Nephron progenitor cell (in vitro differentiated cells): ENCODE measurements at places on chromosomes 1 and 21.

GRCh38 chr1:15352128-15352957 lies 57.3 kb upstream of the EFHD2 start:
- DNase-seq = no peak

GRCh38 chr1:25549273-25550154 lies 6.1 kb downstream of the LDLRAP1 start:
- no peak for DNase-seq

DNA sequence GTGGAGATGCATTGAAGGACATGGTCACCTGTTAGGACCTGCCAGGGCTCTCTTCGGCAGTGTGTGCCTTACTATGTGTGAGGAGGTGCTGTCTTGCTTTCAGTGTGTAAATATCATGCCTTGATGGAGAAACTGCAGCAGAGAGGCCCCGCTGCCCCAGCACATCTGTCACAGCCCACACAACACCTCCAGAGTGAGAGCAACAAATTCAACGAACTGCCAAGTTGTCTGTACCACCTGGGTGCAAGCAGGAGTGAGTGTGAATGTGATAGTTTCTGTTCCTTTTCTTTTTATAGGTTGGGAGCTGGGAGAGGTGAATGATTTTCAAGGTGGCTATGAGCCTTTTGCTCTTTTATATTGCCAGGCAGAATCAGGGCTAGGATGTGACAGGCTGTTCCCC lies 114.6 kb upstream of the KIAA0040 start:
- no peak for DNase-seq

GRCh38 chr1:161973924-161974845 lies 49.5 kb downstream of the OLFML2B start:
- no peak for DNase-seq

DNA sequence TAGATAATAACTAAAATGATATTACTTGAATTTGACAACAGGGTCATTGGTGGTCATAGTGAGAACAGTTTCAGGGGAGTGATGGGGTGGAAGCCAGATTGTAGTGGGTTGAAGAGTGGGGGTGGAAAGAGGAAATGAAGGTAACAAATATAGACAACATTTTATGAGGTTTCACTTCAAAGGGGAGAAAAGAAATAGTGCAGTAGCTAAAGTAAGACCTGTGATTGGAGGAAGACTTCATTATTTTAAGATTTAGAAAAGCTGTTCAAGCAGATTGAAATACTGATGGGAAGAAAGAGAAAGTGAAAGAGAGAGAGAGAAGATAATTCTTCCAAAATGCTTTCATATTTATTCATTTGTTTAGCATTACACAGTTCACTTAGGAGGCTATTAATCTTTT lies 52.0 kb upstream of the KCNA3 start:
- no peak for DNase-seq

DNA sequence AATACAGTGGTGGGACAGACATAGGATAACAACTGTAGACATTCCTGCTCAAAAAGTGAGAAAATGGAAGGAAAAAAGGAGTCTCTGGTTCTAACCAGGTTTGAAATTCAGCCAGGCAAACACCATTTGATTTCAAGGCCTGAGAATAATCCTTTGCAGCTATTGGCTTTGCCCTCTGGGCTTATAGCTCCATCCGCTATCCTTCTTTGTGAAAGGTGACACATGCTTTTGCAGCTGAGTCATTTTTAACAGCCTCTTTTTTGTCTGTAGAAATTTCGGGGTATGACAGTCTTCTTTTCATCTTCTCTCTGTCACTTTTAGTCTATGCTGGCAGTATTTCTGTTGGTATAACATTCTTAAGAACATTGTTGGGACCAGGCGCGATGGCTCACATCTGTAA lies 16.2 kb downstream of the SDHC start:
- no peak for DNase-seq

DNA sequence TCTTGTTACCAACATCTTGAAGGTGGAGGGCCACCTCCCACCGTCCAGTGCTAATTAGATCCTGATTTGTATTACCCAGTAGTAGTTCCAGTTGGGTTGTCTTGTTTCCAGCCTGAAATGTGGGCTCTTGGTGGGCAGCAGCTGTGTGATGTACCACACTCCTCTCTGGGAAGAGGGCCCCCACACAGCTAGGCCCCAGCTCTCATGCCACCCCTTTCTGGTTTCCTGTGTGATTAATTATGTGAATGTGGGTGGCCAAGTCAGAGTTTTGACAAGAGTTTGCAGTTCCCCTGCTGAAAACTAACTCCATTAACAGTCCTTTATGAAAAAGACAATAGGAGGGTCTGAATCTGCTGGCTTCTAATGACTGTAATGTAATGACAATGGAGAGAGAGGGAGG lies 3.8 kb downstream of the HMGB4 start:
- no peak for DNase-seq

DNA sequence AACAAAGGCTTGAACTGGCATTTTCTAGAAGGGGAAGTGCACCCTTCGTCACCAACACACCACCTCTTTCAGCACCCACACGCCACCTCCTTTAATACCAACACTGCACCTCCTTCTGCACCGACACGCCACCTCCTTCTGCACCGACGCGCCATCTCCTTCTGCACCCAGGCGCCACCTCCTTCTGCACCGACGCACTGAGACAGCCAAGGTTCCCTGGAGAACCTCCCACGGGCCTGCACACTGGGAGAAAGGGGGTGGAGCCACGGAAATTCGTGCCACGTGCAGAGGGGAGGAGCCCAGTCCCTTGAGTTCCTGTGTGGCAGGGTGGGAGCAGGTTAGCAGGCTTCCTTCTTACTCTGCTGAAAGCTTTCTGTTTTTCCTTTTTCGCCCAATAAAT lies 327.9 kb upstream of the C1orf174 start:
- no peak for DNase-seq

DNA sequence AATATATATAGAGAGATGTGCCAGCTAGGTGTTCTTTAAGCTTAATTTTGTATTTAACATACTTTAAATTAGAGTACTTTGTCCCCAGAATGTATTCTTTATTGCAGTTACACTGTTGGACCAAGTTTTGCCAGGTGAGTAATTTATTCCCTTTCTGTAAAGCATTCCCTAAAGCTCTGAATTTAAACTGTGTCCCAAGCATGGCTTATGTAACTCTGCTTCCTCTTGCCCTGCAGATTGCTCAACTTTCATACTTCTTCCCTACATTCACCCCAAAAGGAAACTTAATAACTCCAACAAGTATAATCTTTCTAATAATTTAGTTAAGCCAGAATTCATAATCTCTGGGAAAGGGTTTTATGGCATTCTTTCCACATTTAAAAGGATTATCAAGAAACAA lies 5.6 kb downstream of the LYPLAL1 start:
- no peak for DNase-seq

DNA sequence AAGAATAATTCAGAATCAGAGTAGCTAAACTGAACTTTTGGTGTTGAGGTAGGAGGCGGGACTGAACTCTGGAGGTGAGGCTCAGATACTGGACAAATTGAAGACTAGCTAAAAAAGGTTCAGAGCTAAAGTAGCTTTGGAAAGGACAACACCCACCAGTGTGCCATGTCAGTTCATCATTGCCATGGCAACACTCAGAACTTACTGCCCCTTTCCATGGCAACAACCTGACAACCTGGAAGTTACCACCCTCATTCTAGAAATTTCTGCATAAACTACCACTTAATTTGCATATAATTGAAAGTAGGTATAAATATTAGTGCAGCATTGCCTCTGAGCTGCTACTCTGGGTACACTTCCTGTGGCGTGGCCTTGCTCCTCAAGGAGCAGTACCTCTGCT lies 30.3 kb upstream of the POGK start:
- no peak for DNase-seq

DNA sequence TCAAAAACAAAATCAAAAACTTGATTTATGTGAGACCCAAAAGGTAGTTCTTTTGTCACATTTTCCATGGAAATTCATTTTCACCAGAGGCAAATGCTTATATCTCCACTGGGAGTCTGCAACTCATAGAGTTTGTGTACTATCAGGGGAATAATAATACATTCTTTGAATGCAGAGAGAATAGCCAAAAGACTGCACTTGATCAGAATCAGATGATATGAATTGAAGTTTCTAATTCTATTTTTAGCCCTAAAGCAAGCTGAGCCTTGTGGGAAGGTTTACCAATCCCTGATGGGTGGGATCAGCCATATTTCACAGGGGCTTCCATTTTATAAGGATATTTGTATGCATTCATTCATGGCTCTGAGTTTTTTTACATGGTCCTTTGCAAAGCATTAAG lies 49.6 kb downstream of the TSEN15 start:
- DNase-seq = no peak

GRCh38 chr1:151144474-151145303 lies 1.7 kb downstream of the SEMA6C start:
- DNase-seq = no peak

DNA sequence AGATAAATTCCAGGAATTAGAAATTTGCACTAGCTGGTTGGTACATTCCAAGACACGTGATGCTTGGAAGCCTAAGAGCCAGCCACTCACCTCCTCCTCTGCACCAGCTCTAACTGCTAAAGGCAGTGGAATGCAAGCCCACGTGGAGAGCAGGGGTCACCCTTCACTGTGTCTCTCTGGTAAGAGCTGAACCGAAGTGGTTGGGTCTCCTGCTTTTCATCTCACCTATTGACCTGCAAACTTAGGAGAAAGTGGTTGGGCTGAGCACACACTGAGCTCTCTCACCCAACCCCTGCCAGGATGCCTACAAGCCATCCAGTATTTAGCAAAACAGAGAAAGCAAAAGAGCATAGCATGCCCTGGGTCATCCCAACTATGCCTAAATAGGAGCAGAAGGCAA lies 19.3 kb downstream of the HAO2 start:
- no peak for DNase-seq

DNA sequence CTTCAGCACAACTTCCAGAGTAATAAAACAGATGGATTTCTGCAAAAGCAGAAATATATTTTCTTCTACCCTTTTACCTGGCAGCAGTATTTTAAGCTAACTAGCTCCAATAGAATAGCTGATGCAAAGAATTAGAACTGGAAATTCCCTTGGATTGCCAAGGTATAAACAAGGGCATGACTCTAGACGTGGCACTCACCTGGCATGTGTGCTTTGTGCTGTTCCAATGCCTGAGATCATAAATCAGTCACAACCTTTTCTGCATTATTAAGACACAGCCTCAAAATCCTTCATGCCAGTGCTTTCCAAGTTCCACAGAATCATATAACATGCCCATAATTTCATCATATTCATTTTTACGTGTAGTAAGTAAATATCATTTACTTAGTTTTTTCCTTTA lies 1048.7 kb downstream of the ADGRL2 start:
- no peak for DNase-seq

- peak; percentile 20 for DNase-seq
Observed at GRCh38 chr1:209708297-209708696, 3.7 kb downstream of the HSD11B1 start.

- no peak for DNase-seq
Observed at GRCh38 chr1:157089789-157090188, 9.8 kb downstream of the ETV3L start.

DNA sequence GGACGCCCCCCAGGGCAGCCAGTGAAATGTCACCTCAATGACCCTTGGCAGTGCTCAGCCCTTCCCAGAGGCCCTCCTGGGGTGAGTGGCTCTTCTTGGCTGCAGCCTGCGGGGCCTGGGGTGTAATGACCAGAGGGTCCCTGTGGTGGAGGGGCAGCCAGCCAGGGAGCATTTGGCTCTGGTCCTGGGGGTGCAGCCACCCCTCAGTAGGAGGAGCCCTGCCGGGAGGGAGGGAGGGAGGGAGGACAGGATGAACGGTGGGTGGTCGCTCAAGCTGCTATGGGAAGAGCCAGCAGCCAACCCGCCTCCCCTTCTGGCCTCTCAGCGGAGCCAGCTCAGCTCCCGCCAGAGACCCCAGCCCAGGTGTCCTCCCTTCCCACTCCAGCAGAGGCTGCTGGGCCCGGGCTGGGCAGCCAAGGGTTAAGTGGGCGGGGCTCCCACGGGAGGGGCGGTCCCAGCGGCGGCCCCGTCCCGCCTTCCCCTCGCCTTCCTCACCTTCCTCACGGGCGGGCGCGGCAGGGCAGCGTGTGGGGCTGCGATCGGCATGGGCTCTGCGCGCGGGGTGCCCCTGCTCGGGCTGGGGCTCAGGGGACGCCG lies 9.0 kb upstream of the PLCH2 start:
- DNase-seq = peak; percentile 71

DNA sequence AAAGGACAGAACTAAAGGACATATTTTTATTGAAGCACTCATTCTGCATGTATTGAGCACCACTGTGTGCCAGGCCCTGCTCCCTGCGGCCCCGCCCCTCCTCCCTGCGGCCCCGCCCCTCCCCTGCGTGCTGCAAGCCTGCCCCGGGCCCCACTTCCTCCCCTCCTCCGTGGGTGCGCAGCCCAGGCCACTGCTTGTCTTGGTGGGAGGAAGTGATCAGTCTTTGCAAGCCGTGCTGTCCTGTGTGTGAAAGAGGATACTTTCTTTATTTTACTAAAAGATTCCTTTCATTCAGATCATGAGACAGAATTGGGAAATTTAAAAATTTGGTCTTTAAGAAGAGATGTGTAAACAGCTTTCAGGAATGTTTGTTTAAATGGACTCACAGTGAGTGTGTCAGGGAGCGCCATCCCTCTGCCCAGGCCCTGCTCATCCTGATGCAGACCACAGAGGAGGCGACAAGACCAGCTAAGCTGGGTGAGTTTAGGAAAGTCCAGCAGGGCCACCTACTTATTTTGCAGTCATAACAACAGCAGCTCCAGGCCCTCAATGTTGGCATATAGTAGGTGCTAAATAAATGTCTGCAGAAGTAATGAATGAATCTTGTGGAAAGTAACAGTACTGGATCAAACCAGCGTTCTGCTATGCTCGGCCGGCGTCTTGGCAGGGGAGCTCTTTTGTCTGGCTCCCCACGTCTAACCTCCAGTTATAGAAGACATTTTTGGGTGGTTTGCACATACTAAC lies 88.3 kb upstream of the SELENON start:
- no peak for DNase-seq

DNA sequence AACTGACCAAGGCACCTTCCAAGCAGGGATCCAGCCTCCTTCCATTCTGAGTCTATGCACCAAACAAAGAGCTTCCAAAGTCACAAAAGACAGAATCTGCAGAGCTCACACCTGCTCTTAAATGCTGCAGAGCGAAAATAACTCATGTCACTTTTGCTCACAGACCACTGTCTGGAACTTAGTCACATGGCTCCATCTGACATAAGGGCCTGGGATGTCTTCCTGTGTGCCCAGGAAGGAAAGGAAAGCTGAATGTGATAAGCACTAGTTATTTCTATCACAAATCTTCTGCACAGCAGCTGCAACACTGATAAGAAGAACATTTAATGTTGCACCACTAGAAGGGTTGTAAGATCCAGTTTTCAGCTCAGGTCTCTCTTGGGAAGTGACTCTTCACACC lies 39.5 kb upstream of the SGIP1 start:
- no peak for DNase-seq

GRCh38 chr1:43288785-43289706 lies 3.7 kb upstream of the C1orf210 start:
- no peak for DNase-seq
